Adipose tissue (tissue), 3 donors: ENCODE measurements at places on chromosomes 4 and X. TPM values are rescaled to one million over a fixed set of nuclear protein-coding genes. Genes with fewer than 3 reads are reported as not detected.

SSX3 gene
- polyA plus RNA-seq: not detected

FAT1 gene
- 4.5 TPM for polyA plus RNA-seq

PRPS2 gene
- polyA plus RNA-seq: 17.8 TPM

ARX gene
- polyA plus RNA-seq: 0.48 TPM

ARHGAP36 gene
- not detected for polyA plus RNA-seq

ELF4 gene
- polyA plus RNA-seq: 10.0 TPM

PRKX gene
- 2.4 TPM for polyA plus RNA-seq

ZXDB gene
- polyA plus RNA-seq: 3.5 TPM

PABPC4L gene
- polyA plus RNA-seq: 0.45 TPM

MRFAP1 gene
- polyA plus RNA-seq: 387 TPM

CENPE gene
- polyA plus RNA-seq: 0.16 TPM

GAGE12H gene
- polyA plus RNA-seq: not detected

MMAA gene
- 5.2 TPM for polyA plus RNA-seq

CXCL11 gene
- 0.06 TPM for polyA plus RNA-seq

TCEAL7 gene
- polyA plus RNA-seq: 13.8 TPM

SCFD2 gene
- polyA plus RNA-seq: 4.1 TPM

KIAA1210 gene
- not detected for polyA plus RNA-seq

GRSF1 gene
- 38.9 TPM for polyA plus RNA-seq

NDNF gene
- 0.46 TPM for polyA plus RNA-seq

LRIT3 gene
- 0.08 TPM for polyA plus RNA-seq

XAGE5 gene
- polyA plus RNA-seq: not detected

PPEF2 gene
- polyA plus RNA-seq: not detected

CHRDL1 gene
- polyA plus RNA-seq: 77.8 TPM

PAGE2B gene
- not detected for polyA plus RNA-seq

HGFAC gene
- 0.24 TPM for polyA plus RNA-seq

MGAT4D gene
- polyA plus RNA-seq: not detected
